ENCODE measurements at places on chromosomes 11 and 22.

DNA sequence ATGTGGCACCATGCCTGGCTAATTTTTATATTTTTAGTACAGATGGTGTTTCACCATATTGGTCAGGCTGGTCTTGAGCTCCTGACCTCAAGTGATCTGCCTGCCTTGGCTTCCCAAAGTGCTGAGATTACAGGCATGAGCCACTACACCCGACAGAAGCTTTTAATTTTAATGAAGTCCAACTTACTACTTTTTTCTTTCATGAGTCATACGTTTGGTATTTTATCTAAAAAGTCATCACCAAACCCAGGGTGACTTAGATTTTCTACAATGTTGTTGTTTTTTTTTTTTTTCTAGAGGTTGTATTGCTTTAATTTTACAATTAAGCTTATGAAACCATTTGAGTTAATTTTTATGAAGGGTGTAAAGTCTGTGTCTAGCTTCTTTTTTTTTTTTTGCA, 34.9 kb downstream of the JRKL start:
- no peak for DNase-seq
- H3K27me3 ChIP-seq = peaks cover 8% of the 10 kb centered on the region
- no peak overlapping the region for H3K4me3 ChIP-seq
- no peak overlapping the region for H3K27ac ChIP-seq

- DNase-seq = no peak
- no peaks in the 10 kb centered on the region for H3K4me1 ChIP-seq
- H3K36me3 ChIP-seq = no peaks in the 10 kb centered on the region
Measured at GRCh38 chr22:26552466-26552865, 37.5 kb downstream of the TPST2 start.

GRCh38 chr22:49196046-49196511, 631.6 kb downstream of the BRD1 start:
- H3K4me1 ChIP-seq = no peaks in the 10 kb centered on the region
- no peak overlapping the region for H3K4me3 ChIP-seq
- no peaks in the 10 kb centered on the region for H3K36me3 ChIP-seq

DNA sequence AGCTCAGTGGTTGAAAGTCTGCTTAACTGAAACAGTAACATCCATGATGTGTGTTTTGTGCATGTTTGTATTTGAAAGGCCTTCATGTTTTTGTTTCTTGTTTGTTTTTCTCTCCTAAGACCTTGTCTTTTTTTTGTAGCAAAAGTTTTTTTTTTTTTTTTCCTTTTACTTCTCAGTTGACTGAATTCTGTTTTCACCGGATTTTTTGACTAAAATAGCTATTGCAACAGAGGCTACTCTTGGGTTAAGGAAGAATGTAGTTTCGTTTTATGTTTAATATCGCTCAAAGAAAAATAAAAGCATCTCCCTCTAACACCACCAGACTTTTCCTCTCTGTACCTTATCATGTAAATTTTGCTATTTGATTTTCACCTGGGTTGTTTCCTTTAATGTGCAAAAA, 15.1 kb downstream of the APOL6 start:
- no peak for DNase-seq
- no peak overlapping the region for H3K4me3 ChIP-seq
- no peaks in the 10 kb centered on the region for H3K27me3 ChIP-seq

DNA sequence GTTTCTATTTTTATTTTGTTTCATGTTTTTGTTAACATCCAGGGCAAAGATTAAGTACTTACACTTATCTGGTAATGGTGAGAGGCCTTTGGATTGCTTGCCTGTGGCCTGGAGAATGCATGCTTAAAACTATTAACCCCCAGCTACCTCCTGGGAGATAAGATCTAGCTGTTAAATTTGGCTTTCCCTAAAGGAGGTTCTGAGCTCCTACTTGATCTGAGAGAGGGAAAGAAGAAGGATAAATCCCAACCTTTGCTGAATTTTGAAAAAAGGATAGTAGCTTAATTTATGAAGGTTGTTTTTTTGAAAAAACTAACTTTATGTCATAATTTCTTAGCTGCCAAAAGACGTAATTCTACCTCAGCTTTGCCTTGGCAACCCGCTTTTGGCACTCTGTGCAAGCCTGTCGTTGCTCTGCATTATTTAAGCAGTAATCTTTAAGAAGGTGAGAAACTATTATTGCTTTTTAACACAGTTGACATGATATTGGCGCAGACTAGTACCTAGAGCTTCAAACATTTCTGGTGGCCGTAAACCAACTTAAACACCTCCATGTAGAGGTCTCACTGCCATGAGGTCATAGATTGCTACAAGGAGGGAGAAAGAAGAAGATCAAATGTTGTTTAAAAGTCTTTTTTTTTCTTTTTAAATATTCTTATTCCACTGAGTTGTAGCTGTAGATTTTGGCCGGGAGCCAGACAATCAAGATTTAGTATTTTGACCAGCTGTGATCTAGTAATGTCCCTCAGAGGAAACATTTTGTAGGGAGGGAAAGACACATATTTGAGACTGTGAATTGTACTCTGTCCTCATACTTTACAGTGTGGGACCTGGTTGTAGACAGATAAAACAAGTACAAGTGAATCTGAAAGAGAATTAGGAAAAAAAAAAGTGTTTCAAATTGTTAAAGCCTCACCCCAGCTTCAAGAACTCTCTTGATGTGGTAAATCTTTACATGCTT, 74.4 kb downstream of the WNT11 start:
- no peak for DNase-seq
- no peak overlapping the region for H3K4me3 ChIP-seq
- no peaks in the 10 kb centered on the region for H3K36me3 ChIP-seq
- no peak overlapping the region for H3K27ac ChIP-seq
- peaks cover 16% of the 10 kb centered on the region for H3K4me1 ChIP-seq

DNA sequence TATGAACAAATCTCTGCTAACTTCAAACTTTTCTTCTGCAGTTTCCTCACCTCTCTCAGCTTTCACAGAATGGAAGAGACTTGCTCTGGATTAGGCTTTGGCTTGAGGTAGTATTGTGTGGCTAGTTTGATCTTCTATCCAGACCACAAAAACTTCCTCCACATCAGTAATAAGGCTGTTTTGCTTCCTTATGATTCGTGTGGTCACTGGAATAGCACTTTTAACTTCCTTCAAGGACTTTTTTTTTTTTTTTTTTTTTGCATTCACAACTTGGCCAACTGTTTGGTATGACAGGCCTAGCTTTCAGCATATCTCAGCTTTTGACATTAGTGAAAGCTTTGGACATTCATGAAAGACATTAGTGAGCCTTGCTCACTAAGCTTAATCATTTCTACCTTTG, 47.5 kb upstream of the LRRC55 start:
- no peaks in the 10 kb centered on the region for H3K4me1 ChIP-seq
- DNase-seq = no peak
- H3K4me3 ChIP-seq = no peak overlapping the region

GRCh38 chr11:69319255-69320106, 25.5 kb downstream of the MYEOV start:
- H3K27ac ChIP-seq = no peak overlapping the region
- DNase-seq = no peak
- H3K4me1 ChIP-seq = no peaks in the 10 kb centered on the region
- H3K27me3 ChIP-seq = no peaks in the 10 kb centered on the region
- H3K36me3 ChIP-seq = no peaks in the 10 kb centered on the region

DNA sequence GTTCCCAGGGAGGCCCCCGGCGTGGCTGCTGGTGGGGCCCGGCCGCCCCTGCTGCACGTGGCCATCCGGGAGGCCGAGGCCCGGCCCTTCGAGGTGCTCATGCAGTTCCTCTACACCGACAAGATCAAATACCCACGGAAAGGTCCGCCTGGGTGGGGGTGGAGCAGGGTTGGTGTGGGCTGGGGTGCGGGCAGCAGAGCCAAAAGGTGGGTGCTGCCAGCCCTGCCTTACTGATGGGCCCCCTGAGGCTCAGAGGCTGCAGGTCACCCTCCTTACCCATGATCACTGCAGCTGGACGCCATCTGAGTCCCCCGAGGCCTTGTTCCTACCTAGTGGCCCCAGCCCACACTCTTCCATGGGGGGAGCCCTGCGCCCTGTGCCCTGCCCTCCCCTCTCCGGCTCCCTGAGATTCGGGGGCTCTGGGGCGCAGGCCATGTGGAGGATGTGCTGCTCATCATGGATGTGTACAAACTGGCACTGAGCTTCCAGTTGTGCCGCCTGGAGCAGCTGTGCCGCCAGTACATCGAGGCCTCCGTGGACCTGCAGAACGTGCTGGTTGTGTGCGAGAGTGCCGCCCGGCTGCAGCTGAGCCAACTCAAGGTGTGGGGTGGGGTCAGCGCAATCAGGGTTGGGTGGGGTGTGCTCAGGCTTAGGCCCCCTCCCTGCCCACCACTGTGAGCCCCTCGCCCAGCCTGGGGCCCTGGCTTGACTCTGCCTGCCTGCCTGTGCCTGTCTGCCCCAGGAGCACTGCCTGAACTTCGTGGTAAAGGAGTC, 7.6 kb downstream of the THAP7 start:
- H3K27ac ChIP-seq = no peak overlapping the region
- no peaks in the 10 kb centered on the region for H3K27me3 ChIP-seq
- H3K4me1 ChIP-seq = no peaks in the 10 kb centered on the region
- DNase-seq = no peak
- H3K4me3 ChIP-seq = no peak overlapping the region
- H3K36me3 ChIP-seq = peaks cover 8% of the 10 kb centered on the region

GRCh38 chr11:122186439-122187080, 70.5 kb upstream of the BLID start:
- DNase-seq = no peak
- no peak overlapping the region for H3K4me3 ChIP-seq
- H3K4me1 ChIP-seq = no peaks in the 10 kb centered on the region
- H3K27ac ChIP-seq = no peak overlapping the region
- no peaks in the 10 kb centered on the region for H3K27me3 ChIP-seq
- no peaks in the 10 kb centered on the region for H3K36me3 ChIP-seq

GRCh38 chr11:93248602-93249001, 50.8 kb upstream of the SLC36A4 start:
- no peak overlapping the region for H3K27ac ChIP-seq
- no peak overlapping the region for H3K4me3 ChIP-seq
- H3K27me3 ChIP-seq = no peaks in the 10 kb centered on the region
- no peaks in the 10 kb centered on the region for H3K4me1 ChIP-seq
- DNase-seq = no peak
- H3K36me3 ChIP-seq = no peaks in the 10 kb centered on the region

DNA sequence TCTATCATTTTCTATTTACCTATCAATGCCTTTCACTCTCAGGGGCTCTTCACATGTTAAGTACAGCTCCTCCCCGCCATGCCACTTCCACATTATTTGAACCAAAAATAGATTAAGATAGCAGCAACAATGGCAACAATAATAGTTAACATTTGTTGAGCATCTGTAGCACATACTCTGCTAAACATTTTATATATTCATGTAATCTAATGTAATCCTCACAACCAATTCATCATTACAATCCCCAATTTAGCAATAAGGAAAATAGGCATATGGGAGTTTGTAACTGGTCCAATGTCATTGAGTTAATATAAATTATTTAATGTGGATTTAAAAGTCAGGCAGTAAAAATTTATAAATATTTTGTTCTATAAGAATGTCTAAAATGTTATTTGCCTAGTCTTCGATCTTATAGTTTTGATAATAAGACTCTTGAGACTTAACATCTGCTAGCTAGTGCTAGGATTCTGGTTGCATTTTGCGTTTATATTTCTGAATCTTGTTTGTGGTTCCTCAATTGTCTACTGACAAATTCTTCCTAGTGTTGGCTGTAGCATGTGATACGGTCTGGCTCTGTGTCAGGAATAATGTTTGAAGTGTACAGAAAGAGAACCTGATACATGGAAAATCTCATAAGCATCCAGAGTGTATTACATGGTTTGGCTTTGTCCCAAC, 621.5 kb upstream of the LUZP2 start:
- no peaks in the 10 kb centered on the region for H3K4me1 ChIP-seq
- H3K4me3 ChIP-seq = no peak overlapping the region
- H3K27me3 ChIP-seq = no peaks in the 10 kb centered on the region

GRCh38 chr11:15418921-15419320, 304.2 kb downstream of the INSC start:
- no peaks in the 10 kb centered on the region for H3K27me3 ChIP-seq
- no peaks in the 10 kb centered on the region for H3K36me3 ChIP-seq
- no peak overlapping the region for H3K4me3 ChIP-seq
- DNase-seq = no peak
- H3K4me1 ChIP-seq = no peaks in the 10 kb centered on the region

DNA sequence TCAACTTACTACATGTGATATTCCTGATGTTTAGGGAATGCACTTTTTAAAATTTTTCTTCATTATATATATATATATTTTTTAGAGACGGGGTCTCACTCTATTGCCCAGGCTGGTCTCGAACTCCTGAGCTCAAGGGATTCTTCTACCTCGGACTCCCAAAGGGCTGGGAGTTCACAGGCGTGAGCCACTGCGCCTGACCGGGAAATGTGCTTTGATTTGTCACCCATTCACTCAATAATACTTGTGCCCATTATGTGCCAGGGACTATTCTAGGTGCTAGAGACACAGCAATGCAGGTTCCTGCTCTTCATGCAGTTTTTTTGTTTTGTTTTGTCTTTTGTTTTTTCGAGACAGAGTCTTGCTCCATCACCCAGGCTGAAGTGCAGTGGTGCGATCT, 56.1 kb upstream of the INCENP start:
- no peaks in the 10 kb centered on the region for H3K36me3 ChIP-seq
- DNase-seq = no peak
- H3K4me1 ChIP-seq = no peaks in the 10 kb centered on the region
- H3K27ac ChIP-seq = no peak overlapping the region

- no peak overlapping the region for H3K4me3 ChIP-seq
- no peaks in the 10 kb centered on the region for H3K4me1 ChIP-seq
- H3K27me3 ChIP-seq = no peaks in the 10 kb centered on the region
Measured at GRCh38 chr11:15725246-15725645, 610.5 kb downstream of the INSC start.

GRCh38 chr11:4381901-4382300, 11.6 kb downstream of the TRIM21 start:
- no peak overlapping the region for H3K27ac ChIP-seq
- H3K4me1 ChIP-seq = no peaks in the 10 kb centered on the region

- no peak for DNase-seq
- no peak overlapping the region for H3K4me3 ChIP-seq
- H3K27me3 ChIP-seq = no peaks in the 10 kb centered on the region
- H3K36me3 ChIP-seq = peaks cover 17% of the 10 kb centered on the region
Measured at GRCh38 chr22:22318723-22319465, 74.3 kb downstream of the VPREB1 start.

DNA sequence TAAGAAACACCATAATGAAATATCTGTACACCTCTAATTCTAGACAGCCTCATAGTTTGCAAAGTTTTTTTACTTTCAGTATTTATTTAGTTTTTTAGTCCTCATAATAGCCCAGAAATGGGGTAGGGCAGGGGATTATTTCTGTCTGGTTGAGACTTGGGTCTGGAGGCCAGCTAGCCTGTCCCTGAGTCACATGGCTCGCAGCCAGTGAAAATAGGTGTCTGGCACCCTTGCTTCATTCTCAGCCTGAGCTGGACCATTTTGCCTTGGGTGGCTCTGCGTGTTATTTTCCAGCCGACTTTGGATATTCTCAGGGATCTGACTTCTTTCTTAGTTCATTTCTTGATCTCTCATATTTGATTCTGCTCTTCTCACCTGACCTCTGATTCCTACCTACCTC, 123.9 kb upstream of the NARS2 start:
- no peak for DNase-seq
- no peak overlapping the region for H3K4me3 ChIP-seq
- H3K36me3 ChIP-seq = no peaks in the 10 kb centered on the region
- no peak overlapping the region for H3K27ac ChIP-seq

GRCh38 chr11:126489836-126490660, 134.6 kb downstream of the ST3GAL4 start:
- no peaks in the 10 kb centered on the region for H3K36me3 ChIP-seq
- no peaks in the 10 kb centered on the region for H3K4me1 ChIP-seq
- H3K27me3 ChIP-seq = no peaks in the 10 kb centered on the region
- no peak for DNase-seq
- H3K4me3 ChIP-seq = no peak overlapping the region
- H3K27ac ChIP-seq = no peak overlapping the region
